Stimulated activated CD4-positive, alpha-beta T cell treated with anti-CD3 and anti-CD28 coated beads, TNF-alpha, amount 100 ng/mL, for 48 hours (primary cell): ENCODE measurements at places on chromosomes 3 and 15.

DNA sequence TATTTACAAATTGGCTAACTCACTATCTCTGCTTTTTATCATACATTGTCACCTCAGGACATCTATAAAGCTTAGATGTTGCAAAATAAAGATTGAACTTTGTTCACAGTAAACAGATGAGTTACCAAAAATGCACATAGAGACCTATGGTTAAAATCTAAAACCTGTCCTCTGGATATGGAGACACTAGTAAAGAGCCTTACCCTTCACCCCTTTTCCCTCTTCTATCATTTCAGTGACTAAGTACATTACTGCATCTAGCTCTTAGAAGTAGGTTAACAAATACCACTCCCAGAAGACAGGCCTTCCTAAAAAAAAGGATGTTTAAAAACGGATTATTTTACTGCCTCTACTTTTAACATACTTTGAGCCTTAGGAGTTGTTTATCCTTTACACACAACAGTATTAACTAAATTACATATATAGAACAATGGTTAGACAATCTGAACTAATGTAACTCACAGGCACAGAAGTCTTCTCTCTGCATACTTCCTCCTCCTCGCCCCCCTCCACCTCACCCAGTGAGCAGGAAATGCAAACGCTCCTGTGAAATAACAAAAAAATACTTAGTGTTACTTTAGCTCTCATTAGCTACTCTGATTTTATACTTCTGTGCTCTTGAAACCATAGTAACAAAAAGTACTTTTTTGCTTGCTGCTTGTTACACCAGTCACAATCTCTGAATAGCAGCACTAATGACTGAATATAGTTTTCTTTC, 23.3 kb downstream of the IREB2 start:
- DNase-seq = no peak

DNA sequence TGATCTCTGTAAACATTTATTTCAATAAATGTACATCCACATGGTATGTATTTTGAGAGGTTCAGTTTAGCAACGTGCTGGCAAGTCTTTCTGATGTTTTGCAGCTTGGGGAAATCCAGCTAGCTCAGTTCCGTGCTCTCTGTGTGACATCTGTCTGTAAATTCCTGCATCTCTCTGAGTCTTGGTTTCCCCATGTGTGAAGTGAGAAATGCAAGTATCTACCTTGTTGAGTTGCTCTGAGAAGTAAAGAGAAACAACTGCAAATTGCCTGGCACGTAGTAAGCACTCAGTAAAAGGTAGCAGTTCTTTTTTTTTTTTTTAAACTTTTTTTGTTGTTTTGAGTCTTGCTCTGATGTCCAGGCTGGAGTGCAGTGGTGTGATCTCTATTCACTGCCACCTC, 30.2 kb upstream of the MORF4L1 start:
- DNase-seq = no peak

DNA sequence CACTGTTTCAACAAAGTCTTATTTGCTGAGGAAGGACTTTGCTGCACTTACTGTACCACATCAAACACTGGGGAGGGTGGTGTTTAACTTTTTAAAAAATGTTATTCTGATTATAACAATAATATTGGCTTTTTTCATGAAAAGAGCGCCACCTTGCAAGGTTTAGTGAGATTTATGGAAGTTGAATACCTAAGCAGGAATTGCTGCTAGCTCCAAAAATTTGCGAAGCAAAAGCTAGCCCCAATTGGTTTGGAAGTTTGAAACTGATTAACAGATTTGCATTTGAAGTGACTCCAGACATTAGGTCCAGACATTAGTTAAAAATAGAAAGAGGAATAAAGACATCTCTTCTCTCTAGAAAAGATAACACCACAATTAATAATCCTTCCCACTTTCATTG, 6.7 kb downstream of the ZIC1 start:
- no peak for DNase-seq

GRCh38 chr15:52668133-52668532, 11.1 kb downstream of the ATOSA start:
- DNase-seq = no peak

DNA sequence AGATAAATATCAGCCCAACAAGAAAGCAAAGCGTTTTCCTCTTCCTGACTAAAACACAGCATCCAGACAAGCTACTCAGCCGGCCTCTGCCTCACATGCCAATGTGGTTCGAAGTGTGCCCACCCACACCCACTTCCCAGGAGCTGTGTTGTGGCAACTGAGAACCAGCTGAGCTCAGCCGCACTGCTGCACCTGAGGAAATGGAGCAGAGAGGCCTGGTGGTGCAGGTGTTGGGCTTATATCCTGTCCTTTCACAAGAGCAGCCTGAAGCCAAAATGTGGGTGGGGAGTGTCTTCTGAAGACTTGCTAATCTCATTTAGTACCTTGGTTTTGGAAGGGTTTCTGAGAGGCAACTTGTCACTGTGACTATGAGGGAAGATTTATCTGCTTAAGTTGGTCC, 23.0 kb upstream of the RETNLB start:
- DNase-seq = peak; percentile 3

DNA sequence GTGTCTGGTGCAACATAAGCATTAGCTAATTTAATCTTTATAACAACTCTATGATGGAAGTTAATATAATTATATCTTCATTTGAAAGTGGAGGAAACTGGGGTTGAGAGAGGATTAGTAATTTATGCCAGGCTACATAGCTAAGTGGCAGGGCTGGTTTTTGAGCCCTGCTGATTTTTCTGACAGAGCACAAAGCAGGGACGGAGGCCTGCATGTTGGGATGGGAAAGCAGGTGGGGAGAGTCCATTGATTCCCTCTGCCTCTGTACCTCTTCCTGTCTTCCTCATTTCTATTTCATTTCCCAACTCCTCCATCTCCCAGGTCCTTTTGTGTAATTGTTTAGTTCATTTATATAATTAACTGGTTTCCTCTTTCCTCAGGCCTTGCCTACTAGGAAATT, 251.6 kb upstream of the ZPLD1 start:
- DNase-seq = no peak

- no peak for DNase-seq
Measured at GRCh38 chr3:12487336-12487735, 3.1 kb downstream of the TSEN2 start.

- DNase-seq = no peak
Measured at GRCh38 chr15:39298271-39298962, 282.5 kb upstream of the THBS1 start.
